ENCODE measurements at places on chromosomes 1 and 21.

GRCh38 chr1:9653491-9654050 is 2.0 kb downstream of the PIK3CD start:
- no peak for DNase-seq

DNA sequence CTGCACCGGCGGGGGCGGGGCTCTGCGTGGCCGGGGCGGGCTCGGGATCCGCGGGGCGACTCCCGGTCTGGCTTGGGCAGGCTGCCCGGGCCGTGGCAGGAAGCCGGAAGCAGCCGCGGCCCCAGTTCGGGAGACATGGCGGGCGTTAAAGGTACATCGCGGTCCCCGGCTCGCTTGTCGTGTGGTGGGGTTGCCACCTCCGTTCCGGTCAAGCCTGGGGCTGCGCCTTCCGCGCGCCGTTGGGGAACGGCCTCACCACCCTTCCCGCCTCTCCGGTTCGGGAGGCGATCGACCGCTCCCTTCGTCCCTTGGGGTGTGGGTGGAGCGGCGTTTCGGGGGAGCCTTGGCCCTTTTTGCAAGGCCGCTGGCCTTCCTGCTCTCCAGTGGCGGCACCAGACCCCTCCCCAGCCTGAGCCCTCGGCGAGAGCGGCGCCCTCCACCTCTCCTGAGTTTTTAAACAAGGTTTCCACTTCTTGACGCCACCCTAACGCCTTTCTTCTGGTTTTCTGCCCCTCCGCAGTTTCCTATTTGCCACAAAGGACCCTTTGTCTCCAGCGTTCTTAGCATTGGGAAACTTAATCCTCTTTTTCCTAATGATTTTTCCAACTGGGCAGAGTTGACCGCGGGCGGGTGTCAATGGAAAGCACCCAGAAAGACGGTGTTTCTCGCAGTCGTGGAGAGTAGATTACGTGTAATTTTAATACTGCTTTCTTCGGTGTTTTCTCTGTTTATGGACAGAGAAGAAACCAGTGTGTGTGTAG is at the start of the genes LEPR and LEPROT:
TSS of gene LEPR (plus strand) at position 79 of the 761 bp plus-strand sequence. CDS start 144,898 bp downstream, outside the sequence.
TSS of gene LEPROT (plus strand) at position 79 of the 761 bp plus-strand sequence. CDS start at position 136, 57 bp downstream.
- DNase-seq, result no peak

GRCh38 chr1:39110325-39110851 is 84.2 kb downstream of the NDUFS5 start:
- no peak for DNase-seq

DNA sequence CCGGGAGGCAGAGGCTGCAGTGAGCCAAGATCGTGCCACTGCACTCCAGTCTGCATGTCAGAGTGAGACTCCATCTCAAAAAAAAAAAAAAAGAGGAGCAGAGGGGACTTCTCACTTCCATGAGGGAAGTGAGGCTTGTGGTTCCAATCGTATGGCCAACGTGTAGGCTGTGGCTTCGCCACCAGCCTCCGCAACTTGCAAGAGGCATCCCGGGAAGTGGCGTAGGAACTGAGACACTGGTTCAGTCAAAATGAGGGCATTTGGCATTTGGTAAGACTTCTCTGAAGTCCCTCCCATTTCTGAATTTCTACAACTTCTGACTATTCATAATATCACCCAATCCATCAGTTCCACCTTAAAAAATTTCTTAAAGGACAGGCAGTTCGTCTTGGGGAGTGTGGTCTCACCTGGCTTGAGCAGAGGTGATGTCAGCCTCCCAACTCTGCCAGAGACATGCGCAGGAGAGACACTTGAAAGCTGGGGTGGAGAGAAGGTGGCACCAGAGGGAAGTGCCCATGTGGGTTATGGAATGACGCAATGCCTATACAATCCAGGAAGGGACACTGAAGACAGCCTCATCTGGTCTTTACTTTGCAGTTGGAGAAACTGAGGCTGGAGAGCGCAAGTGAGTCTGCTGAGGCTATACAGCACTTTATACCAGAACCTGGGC is 17.2 kb downstream of the KAZN start:
- DNase-seq, result no peak

GRCh38 chr1:180114396-180114945 is 40.2 kb upstream of the QSOX1 start:
- DNase-seq, result no peak

- DNase-seq, result no peak
These were observed 67.6 kb downstream of the USP24 start for GRCh38 chr1:55147524-55147923.

GRCh38 chr1:240395336-240395735 is 216.6 kb downstream of the GREM2 start:
- no peak for DNase-seq

DNA sequence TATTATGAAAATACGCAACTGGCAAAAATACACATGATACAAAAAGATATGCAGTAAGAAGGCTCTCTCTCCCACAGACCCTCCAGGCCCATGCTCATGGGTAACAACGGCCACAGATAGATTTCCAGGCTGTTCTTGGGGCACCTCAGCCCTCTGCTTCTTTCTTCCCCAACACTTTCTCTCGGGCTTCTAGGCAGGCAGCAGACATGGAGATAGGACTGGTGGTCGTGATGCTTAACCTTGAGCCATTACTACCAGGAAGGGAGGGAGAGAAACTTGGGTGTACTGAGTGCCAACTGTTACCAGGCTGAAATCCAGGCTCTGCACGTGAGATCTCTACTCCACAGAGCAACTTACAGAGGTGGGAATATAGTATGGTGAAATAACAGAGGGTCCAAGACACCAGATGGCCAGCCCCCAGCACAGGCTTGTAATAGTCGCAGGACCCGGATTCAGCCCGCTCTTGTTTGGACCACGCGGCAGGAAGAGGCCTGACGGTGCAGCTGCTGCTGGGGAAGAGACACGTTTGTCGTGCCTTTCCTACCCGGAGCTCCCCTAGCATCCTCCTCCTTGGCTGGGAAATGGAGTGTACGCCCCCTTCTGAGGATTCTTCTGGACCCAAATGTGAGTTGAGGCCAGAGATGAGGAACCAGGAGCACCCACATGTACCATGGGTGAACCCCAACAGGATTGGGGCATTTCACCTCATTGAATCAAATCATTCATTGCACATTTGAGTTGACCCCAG is 441.1 kb upstream of the VAMP3 start:
- DNase-seq, result no peak

DNA sequence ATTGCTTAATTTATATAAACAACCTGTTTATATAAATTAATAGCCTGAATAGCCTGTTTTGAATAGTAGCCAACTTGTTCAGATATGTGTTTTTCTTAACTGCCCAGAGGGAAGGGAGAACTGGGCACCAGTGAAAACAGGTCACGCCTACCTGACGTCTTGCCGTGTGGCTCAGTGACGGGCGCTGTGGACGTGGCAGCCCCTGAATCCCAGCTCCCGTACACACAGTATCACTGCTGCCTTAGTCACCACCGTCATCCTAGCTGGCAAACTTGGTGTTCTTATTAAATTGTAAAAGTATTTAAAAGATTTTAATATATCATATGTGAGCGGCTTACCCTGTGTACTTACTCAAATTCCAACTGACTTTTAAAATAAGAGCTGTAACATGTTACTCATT is 35.4 kb upstream of the TRAPPC10 start:
- no peak for DNase-seq

GRCh38 chr1:66852870-66853269 is 51.8 kb upstream of the INSL5 start:
- no peak for DNase-seq

DNA sequence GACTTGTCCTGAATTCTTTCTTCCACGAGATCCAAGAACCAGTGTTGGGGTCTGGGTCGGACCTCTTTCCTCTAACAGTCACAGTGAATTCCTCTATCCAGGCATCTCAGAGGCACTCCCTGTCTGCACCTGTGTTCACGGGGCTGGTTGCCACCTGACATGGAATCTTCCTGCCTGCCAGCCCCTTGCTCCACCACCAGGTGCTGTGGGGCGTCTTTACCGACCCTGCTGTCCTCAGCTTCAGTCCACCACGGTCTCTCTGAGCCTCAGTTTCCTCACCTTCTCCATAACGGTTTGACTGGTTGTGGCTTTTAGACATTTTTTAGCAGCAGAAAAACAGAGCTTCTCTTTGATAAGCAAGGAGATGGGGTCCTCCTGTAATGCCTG is 62.7 kb downstream of the SDC3 start:
- no peak for DNase-seq

DNA sequence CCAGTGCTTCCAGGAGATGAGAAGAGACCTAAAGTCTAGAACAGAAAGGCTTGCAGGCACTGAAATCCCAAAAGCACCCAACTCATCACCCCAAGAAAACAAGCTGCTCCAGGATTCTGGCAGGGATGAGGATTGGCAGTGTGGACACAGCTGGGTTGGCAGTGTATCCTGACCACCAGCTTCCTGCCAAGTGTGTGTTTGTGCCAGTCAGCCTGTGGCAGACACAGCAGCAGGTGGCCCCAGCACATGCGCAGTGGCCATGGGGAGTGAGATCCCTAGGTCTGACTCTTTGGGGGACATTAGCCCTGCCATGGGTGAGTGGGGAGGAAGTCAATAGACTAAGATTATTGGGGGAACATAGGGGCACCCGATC is 8.7 kb upstream of the SNAPIN start:
- no peak for DNase-seq

Measured in T1000 (cell line).